ENCODE measurements at places on chromosomes 13 and 19. TPM values are rescaled to one million over a fixed set of nuclear protein-coding genes. Genes with fewer than 3 reads are reported as not detected.

- DNase-seq: no peak
- no peak overlapping the region for H3K4me3 ChIP-seq
- no peaks in the 10 kb centered on the region for H3K27me3 ChIP-seq
These were observed 21.0 kb upstream of the SPRY2 start for GRCh38 chr13:80361883-80362327.

GRCh38 chr13:55615081-55615480, 1525.6 kb upstream of the PRR20A start:
- no peak for DNase-seq
- no peaks in the 10 kb centered on the region for H3K27me3 ChIP-seq
- no peaks in the 10 kb centered on the region for H3K36me3 ChIP-seq
- no peak overlapping the region for H3K4me3 ChIP-seq

DNA sequence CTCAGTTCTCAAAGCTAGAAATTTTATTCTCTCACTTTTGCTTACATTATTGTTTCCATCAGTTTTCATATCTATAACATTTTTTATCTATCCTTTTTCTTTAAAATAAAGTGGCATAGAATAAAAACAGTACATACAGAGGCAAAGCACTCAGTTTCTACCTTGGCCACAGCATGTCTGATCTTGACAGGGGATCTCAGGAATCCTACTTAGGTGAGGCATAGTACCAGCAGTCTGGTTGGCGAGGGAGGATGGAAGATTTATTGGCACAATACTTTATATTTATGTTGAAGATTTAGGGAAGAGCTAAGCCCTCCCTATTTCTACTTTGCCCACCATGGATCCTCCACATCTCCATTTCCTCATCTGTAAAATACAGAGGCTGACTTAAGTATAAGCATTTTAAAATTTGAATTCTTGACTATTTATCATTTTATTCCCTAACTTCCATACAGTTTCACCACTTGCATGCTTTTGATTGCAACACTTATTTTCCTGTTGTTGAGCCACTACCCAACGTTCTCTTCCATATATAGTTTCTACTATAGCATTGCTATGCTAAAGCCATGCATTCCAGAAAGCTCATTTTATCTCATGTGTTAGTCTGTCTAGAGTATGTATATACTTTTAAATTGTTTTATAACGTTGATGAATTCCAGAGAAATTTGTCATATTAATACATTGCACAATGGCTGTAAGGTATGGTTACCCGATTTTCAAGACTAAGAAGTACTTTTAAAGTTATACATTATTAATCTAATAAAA, 506.7 kb downstream of the KCTD12 start:
- no peaks in the 10 kb centered on the region for H3K27me3 ChIP-seq
- no peaks in the 10 kb centered on the region for H3K4me1 ChIP-seq
- no peak overlapping the region for H3K27ac ChIP-seq
- no peaks in the 10 kb centered on the region for H3K36me3 ChIP-seq
- H3K4me3 ChIP-seq: no peak overlapping the region
- DNase-seq: no peak

- peak overlapping the region; percentile 95 for H3K4me3 ChIP-seq
- DNase-seq: no peak
- H3K27me3 ChIP-seq: no peaks in the 10 kb centered on the region
- no peaks in the 10 kb centered on the region for H3K36me3 ChIP-seq
- peak overlapping the region; percentile 79 for H3K27ac ChIP-seq
- H3K4me1 ChIP-seq: no peaks in the 10 kb centered on the region
These were observed 7.8 kb upstream of the DGKH start for GRCh38 chr13:42040730-42041010.

ATCAY gene
- total RNA-seq: not detected

DNA sequence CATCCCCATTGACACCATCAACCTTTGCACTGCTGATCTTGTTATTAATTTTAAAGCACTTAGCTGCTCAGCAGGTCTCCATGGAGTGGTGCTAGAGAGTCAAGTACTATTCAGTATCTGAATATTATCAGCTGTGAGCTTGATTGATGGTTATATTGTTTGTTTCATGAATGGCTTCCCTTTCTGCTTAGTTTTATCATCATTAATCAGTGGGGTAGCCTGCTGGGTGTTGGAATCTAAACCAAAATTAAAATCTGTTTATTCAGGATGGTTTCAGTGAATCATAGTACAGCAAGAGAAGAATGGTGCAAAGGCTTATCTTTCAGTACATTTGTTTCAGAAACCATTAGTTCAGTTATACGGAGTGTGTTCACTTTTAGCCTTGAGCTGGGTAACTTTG, 42.5 kb upstream of the SCEL start:
- H3K36me3 ChIP-seq: no peaks in the 10 kb centered on the region
- no peak overlapping the region for H3K4me3 ChIP-seq
- H3K27me3 ChIP-seq: no peaks in the 10 kb centered on the region
- no peak overlapping the region for H3K27ac ChIP-seq
- H3K4me1 ChIP-seq: no peaks in the 10 kb centered on the region

GRCh38 chr13:30535046-30535445, 69.3 kb upstream of the HMGB1 start:
- H3K27ac ChIP-seq: no peak overlapping the region
- H3K27me3 ChIP-seq: no peaks in the 10 kb centered on the region
- no peaks in the 10 kb centered on the region for H3K36me3 ChIP-seq
- no peak overlapping the region for H3K4me3 ChIP-seq
- no peaks in the 10 kb centered on the region for H3K4me1 ChIP-seq
- no peak for DNase-seq

GRCh38 chr19:31578326-31578725, 229.1 kb upstream of the TSHZ3 start:
- H3K4me3 ChIP-seq: no peak overlapping the region
- H3K27me3 ChIP-seq: no peaks in the 10 kb centered on the region
- no peaks in the 10 kb centered on the region for H3K4me1 ChIP-seq

TEX101 gene
- not detected for total RNA-seq

GRCh38 chr19:41166944-41167804, 25.8 kb upstream of the CYP2S1 start:
- H3K4me1 ChIP-seq: no peaks in the 10 kb centered on the region
- DNase-seq: no peak
- no peak overlapping the region for H3K27ac ChIP-seq
- no peak overlapping the region for H3K4me3 ChIP-seq
- no peaks in the 10 kb centered on the region for H3K36me3 ChIP-seq
